ENCODE measurements at places on chromosomes 13 and 19. TPM values are rescaled to one million over a fixed set of nuclear protein-coding genes. Genes with fewer than 3 reads are reported as not detected.

DNA sequence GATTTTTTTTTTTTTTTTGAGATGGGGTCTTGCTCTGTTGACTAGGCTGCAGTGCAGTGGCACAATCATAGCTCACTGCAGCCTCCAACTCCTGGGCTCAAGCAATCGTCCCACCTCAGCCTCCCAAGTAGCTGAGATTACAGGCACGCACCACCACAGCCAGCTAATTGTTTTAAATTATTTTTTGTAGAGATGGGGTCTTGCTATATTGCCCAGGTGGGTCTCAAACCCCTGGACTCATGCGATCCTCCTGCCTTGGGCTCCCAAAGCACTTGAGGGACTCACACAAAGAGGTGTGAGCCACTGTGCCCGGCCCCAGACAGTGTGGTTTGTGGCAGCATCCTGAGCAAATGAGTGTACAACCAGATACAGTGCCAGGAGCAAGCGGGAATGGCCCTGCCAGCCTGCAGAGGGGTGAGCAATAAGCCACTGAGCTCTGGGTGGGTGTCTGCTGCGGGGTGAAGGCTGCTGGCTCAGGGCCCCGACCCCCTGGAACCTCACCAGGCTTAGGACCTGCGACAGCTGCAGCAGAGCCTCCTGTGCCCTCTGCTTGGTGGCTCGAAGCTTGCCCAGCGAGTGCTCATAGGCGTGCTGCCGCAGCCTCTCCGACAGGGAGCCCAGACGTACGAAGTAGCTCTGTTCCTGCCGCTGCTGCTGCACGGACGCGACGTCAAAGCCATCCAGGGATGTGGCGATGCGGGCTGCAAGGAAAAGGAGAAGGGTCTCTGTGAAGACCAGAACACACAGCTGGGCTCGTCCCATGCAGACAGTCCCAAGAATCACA is 15.9 kb upstream of the TICAM1 start:
- no peak overlapping the region for H3K4me3 ChIP-seq
- H3K36me3 ChIP-seq = no peaks in the 10 kb centered on the region
- peaks cover 4% of the 10 kb centered on the region for H3K4me1 ChIP-seq
- H3K27me3 ChIP-seq = no peaks in the 10 kb centered on the region

- no peaks in the 10 kb centered on the region for H3K36me3 ChIP-seq
- no peak overlapping the region for H3K4me3 ChIP-seq
- no peak for DNase-seq
- no peaks in the 10 kb centered on the region for H3K27me3 ChIP-seq
- H3K27ac ChIP-seq = no peak overlapping the region
Measured at GRCh38 chr19:48844472-48844871, 8.2 kb upstream of the HSD17B14 start.

GRCh38 chr13:86429756-86430155 is 630.5 kb upstream of the SLITRK6 start:
- no peaks in the 10 kb centered on the region for H3K4me1 ChIP-seq
- no peaks in the 10 kb centered on the region for H3K36me3 ChIP-seq
- H3K4me3 ChIP-seq = no peak overlapping the region
- DNase-seq = no peak
- H3K27ac ChIP-seq = no peak overlapping the region
- H3K27me3 ChIP-seq = no peaks in the 10 kb centered on the region

- no peaks in the 10 kb centered on the region for H3K36me3 ChIP-seq
- no peaks in the 10 kb centered on the region for H3K27me3 ChIP-seq
- DNase-seq = no peak
- H3K4me3 ChIP-seq = no peak overlapping the region
- H3K27ac ChIP-seq = no peak overlapping the region
Measured at GRCh38 chr13:79492313-79492798, 11.4 kb downstream of the NDFIP2 start.

- no peak overlapping the region for H3K27ac ChIP-seq
- H3K36me3 ChIP-seq = no peaks in the 10 kb centered on the region
- no peak for DNase-seq
- no peaks in the 10 kb centered on the region for H3K4me1 ChIP-seq
- H3K27me3 ChIP-seq = no peaks in the 10 kb centered on the region
Measured at GRCh38 chr13:50229960-50230661, 214.9 kb downstream of the KCNRG start.

DNA sequence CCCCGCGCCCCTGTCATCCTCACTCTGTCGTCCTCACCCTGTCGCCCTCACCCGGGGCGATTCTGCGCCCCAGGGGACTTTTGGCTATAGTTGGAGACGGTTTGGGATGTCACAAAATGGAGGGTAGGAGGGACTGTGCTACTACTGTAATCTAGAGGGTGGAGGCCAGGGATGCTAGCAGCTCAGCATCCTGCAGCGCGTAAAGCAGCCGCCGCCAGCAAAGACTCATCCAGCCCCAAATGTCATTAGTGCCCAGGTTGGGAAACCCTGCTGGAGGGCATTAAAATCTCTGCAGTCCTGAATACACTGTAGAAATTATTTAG is 362 bp downstream of the ZNF557 start:
- no peak for DNase-seq
- H3K27me3 ChIP-seq = no peaks in the 10 kb centered on the region
- no peaks in the 10 kb centered on the region for H3K36me3 ChIP-seq
- H3K4me1 ChIP-seq = peaks cover 2% of the 10 kb centered on the region
- peak overlapping the region; percentile 85 for H3K4me3 ChIP-seq

DNA sequence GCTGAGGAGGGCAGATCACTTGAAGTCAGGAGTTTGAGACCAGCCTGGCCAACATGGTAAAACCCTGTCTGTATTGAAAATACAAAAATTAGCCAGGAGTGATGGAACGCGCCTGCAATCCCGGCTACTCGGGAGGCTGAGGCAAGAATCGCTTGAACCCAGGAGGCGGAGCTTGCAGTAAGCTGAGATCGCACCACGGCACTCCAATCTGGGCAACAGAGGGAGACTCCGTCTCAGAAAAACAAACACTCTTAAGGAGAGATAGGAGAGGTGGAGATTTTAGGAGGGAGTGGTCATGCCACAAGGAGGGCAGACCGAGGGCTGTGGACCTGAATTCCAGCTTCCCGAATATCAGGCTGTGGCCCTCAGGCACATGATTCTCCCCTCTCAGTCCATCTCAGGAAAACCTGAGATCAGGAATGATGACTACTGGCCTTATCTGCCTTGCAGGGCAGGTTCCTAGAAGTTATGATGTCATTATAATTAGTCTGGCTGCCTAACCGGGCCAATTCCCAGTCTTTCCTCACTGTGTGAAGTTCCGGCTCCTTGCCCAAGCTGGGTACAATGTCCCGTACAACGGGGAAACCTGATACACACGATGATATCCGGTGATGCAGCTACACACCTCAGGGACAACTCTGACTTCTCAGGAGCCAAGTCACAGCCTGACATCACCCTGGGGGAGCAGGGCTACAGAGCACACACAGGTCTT is 2.5 kb downstream of the SLC35E1 start:
- no peak overlapping the region for H3K27ac ChIP-seq
- no peaks in the 10 kb centered on the region for H3K27me3 ChIP-seq
- no peaks in the 10 kb centered on the region for H3K36me3 ChIP-seq
- DNase-seq = no peak
- H3K4me3 ChIP-seq = no peak overlapping the region

GRCh38 chr13:28622286-28622685 is 36.6 kb upstream of the POMP start:
- no peaks in the 10 kb centered on the region for H3K27me3 ChIP-seq
- no peak for DNase-seq
- H3K36me3 ChIP-seq = no peaks in the 10 kb centered on the region
- H3K27ac ChIP-seq = no peak overlapping the region
- H3K4me1 ChIP-seq = no peaks in the 10 kb centered on the region

- H3K27me3 ChIP-seq = no peaks in the 10 kb centered on the region
- no peak overlapping the region for H3K27ac ChIP-seq
- no peaks in the 10 kb centered on the region for H3K4me1 ChIP-seq
- no peak for DNase-seq
- H3K36me3 ChIP-seq = no peaks in the 10 kb centered on the region
Measured at GRCh38 chr19:38763795-38764220, 9.5 kb downstream of the LGALS7 start.

The OR7A5 gene
- not detected for polyA plus RNA-seq

The ZNF878 gene
- polyA plus RNA-seq = not detected

The TBXA2R gene
- polyA plus RNA-seq = 1.5 TPM

The KISS1R gene
- polyA plus RNA-seq = not detected

Data from ovary (tissue), 10 donors.